ENCODE measurements at places on chromosomes 12 and 14. TPM values are rescaled to one million over a fixed set of nuclear protein-coding genes. Genes with fewer than 3 reads are reported as not detected.
A peak's percentile ranks its signal among the peaks of the same experiment; 100 is the strongest.

- H3K36me3 ChIP-seq = no peaks in the 10 kb centered on the region
- peak overlapping the region; percentile 19 for H3K27ac ChIP-seq
- H3K4me1 ChIP-seq = peaks cover 70% of the 10 kb centered on the region
- H3K27me3 ChIP-seq = no peaks in the 10 kb centered on the region
Measured at GRCh38 chr12:124543590-124544310, 23.7 kb downstream of the NCOR2 start.

- H3K27me3 ChIP-seq = peaks cover 14% of the 10 kb centered on the region
- no peaks in the 10 kb centered on the region for H3K36me3 ChIP-seq
- H3K4me3 ChIP-seq = no peak overlapping the region
- peaks cover 21% of the 10 kb centered on the region for H3K4me1 ChIP-seq
- H3K27ac ChIP-seq = no peak overlapping the region
- DNase-seq = no peak
Measured at GRCh38 chr12:110849748-110850403, 3.1 kb downstream of the CCDC63 start.

DNA sequence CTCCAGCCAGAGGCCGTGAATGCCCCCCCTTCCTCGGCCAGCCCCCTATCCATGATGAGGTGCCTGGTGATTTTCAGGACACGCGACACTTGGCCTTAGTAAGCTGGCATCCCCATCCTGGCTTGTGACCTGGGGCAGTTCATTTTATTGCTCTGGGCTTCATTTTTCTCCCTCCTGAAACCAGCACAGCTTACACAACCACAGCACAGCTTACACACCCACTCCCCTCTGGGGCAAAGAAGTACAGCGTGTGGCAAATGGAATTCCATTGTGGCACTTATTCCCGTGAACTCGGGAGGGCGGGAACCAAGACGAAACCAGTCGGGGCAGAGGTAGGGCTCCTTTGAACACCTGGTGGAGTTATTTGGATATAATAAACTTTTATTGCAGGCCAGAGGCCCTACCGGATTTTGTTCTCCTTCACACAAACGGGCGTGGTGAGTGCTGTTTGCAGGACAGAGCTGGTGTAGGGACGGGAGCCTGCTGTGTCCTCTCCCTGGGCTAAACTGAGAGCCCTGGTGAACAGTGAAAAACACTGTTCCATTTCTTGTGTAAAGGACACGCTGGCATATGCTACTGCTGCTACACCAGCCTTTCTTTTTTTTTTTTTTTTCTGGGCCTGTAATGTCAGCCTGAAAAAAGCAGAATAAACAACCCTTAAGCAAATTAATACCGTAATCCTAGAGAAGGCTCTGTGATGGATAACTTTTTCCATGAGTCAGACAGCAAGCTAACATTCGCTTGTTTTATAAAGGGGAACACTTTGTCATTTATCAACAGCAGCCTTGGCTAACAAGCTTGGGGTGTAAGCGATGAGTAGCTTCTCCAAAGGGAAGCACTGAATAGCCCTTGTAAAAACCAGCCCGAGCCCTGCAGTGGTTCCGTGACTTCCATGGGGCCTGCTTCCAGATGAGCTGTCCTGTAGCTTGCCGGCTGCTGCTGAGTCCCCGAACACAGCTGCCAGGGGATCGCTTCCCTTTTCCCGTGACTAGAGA, 29.3 kb downstream of the CD9 start:
- H3K27me3 ChIP-seq = no peaks in the 10 kb centered on the region
- peak overlapping the region; percentile 12 for H3K4me3 ChIP-seq
- DNase-seq = peak; percentile 54
- H3K27ac ChIP-seq = peak overlapping the region; percentile 90

SMCO2 gene
- total RNA-seq = not detected

DNA sequence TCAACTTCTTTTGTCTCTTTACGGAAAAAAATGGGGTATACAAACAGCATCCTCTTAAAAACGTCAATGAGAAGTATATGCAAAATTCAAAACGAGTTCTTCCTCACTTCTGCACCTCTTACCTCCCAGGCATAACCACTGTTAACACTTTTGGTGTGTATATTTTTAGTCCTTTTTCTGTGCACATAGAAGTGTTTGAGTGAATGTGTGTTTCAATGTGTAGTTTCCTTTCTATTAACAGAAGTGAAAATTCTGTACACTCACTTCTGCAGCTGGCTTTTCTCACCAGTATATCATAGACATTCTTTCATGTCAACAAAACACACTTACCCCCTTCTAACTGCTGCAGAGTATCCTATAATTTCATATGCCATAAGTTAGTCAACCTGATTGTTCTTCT, 5.4 kb downstream of the UBR7 start:
- H3K27ac ChIP-seq = no peak overlapping the region
- peaks cover 74% of the 10 kb centered on the region for H3K36me3 ChIP-seq
- peaks cover 25% of the 10 kb centered on the region for H3K4me1 ChIP-seq
- no peak overlapping the region for H3K4me3 ChIP-seq

DNA sequence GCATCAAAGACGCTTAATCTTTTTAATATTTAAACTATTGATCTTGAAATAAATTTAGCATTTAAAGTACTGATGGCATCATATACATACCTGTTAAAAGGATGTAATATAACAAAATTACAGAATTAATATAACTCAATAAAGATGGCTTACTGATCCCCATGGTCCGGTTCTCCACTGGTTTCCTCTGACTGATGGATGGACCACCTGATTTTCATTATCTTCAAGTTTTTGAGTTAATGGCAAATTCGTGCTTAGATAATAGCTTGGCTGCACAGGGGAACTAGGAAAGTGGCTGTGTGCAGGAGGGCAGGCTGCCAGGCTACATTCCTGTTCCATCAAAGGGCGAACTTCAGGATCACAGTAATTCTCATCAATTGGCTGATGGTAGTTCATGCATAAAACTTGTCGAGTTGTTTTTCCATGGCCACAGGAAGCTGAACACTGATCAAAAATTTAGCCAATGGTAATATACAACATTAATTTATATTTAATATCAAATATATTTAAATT, 123.9 kb downstream of the ADAMTS20 start:
- H3K36me3 ChIP-seq = no peaks in the 10 kb centered on the region
- no peak for DNase-seq
- H3K4me3 ChIP-seq = no peak overlapping the region
- H3K27me3 ChIP-seq = no peaks in the 10 kb centered on the region
- H3K27ac ChIP-seq = no peak overlapping the region
- no peaks in the 10 kb centered on the region for H3K4me1 ChIP-seq

DNA sequence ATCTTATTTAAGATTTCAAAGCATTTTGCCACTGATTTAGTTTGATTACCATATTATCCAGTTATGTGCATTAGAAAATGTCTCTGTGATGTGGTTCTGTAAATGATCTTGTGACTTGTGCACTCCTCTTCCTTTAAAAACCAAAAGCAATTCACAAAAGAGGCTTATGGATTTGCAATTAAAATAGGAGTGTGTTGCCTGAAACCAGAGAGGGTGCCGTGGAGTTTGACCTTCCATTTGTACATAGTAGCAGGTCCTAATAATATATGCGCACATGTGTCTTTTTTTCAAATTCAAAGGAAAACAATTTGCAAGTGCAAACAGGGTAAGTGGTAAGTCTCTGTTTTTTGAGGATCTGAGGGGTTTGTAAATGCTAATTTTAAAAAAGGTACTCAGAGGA, 470.9 kb downstream of the VRK1 start:
- H3K27ac ChIP-seq = no peak overlapping the region
- no peaks in the 10 kb centered on the region for H3K4me1 ChIP-seq
- H3K27me3 ChIP-seq = peaks cover 17% of the 10 kb centered on the region
- no peak for DNase-seq
- no peaks in the 10 kb centered on the region for H3K36me3 ChIP-seq

- no peaks in the 10 kb centered on the region for H3K36me3 ChIP-seq
- peak overlapping the region; percentile 76 for H3K4me3 ChIP-seq
- peaks cover 26% of the 10 kb centered on the region for H3K27me3 ChIP-seq
- H3K4me1 ChIP-seq = peaks cover 22% of the 10 kb centered on the region
- peak overlapping the region; percentile 49 for H3K27ac ChIP-seq
Measured at GRCh38 chr12:30795410-30796312, 40.9 kb upstream of the CAPRIN2 start.

GRCh38 chr14:39322807-39323206, 89.1 kb downstream of the MIA2 start:
- no peak for DNase-seq
- no peak overlapping the region for H3K27ac ChIP-seq
- H3K36me3 ChIP-seq = peaks cover 80% of the 10 kb centered on the region

DNA sequence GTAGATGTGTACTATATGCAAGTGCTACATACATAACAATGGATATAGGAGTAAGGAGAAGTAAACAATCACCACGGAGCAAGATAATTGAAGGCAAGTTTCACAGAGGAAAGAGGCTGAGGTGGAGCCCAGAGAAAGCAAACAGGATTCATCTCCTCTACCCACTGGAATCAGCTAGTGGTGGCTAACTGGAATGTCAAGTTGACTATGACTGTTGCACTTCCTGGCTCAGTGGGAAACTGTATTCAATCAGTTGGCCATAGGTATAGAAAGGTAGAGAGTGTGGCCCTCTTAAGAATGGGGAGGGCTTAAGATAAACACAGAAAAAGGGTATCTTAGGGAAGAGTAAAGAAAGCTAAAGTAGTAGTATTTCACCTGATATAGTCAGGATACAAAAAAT, 62.4 kb downstream of the MAP4K5 start:
- no peak overlapping the region for H3K27ac ChIP-seq
- DNase-seq = no peak
- H3K4me1 ChIP-seq = no peaks in the 10 kb centered on the region
- peaks cover 85% of the 10 kb centered on the region for H3K36me3 ChIP-seq

DNA sequence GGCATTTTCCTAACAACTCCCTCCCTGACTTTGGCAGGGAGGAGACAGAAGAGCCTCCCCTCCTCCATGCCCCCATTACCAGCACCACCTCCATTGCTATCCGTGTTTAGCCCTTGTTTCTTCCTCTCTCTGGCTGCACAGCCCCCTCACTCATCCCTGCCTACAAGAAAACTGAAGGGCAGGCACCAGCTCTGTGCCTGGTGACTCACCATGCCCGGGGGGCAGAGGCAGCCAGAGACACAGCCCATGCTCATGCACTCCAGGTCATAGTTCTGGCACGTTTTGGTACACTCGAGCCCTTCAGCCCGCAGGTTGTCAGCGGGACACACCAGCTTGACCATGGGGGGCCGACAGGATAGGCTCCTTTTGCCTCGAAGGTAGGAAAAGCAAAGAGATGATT, 80.4 kb downstream of the VWF start:
- peaks cover 34% of the 10 kb centered on the region for H3K36me3 ChIP-seq
- no peaks in the 10 kb centered on the region for H3K27me3 ChIP-seq
- H3K4me1 ChIP-seq = no peaks in the 10 kb centered on the region
- no peak overlapping the region for H3K27ac ChIP-seq

GRCh38 chr12:25550186-25550585, 2.9 kb downstream of the LMNTD1 start:
- no peaks in the 10 kb centered on the region for H3K4me1 ChIP-seq
- no peak overlapping the region for H3K27ac ChIP-seq
- no peak overlapping the region for H3K4me3 ChIP-seq

Measured in left ventricle myocardium inferior (tissue), 1 donor.